ENCODE measurements at places on chromosomes 2 and 18.
A peak's percentile ranks its signal among the peaks of the same experiment; 100 is the strongest.

DNA sequence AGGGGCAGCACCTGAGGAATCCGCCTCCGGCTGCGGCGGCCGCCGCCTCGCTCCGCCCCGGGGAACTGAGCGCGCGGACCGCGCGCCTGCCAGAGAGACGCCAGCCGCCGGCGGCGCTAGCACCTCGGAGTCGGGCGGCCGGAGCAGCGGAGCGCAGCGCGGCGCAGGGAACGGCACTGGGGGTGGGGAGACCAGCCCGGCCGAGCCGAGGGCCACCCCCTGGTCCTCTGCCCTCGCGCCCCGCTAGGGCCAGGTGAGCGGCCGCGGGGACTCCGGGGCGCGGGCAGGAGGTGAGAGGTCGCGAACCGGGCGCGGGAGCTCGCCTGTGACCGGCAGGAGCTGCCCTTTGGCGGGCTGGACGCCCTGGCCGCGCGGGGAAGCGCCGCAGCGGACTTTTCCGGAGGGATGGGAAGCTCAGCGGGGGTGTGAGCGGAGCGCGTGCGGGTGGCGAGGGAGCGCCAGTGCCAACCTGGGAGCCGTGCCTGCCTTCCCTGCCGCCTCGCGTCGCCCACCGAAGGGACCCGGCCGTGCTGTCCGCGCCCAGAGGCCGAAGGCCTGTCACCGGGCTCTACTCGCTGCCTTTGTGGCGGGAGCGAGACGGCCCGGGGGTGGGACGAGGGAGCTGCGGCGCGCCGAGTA lies at the start of gene GREB1L:
Gene GREB1L (plus strand): TSS at position 92 of the 639 bp plus-strand sequence. CDS start 141,287 bp downstream, outside the sequence.
- DNase-seq = no peak

DNA sequence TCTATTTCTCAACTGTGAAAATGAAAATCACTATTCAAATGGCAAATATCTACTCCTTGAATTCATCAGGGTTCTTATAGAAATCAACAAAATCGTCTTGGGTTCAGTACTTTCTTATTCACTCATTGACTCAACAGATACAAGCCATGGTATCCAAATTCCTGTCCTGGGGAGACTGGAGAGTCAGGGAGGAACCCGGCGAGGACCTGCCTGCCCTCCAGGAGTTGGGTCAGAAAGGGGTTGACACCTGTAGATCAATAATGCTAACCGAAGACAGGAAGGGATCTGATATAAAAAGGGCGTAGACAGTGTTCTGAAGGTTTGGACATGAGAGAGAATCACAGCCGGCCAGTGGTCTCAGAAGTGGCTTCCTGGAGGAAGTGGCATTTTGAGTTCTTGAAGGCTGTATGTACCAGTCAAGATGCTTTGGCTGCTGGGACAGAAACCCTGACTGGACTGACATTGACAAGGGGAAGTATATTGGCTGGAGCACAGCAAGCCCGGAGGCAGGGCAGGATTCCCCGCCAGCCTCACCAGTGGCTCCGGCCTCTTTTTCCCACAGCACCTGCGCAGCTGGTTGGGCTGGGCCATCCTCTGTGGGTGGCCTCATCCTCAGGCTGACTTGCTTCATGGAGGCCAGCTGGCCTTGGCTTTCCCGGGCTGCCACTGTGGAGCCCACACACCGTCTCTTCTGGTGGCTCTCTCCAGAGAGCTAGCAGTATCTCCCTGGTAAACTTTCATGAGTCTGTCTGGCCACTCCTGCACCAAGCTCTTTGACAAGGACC lies 3.0 kb downstream of the LRRFIP1 start:
- no peak for DNase-seq

GRCh38 chr2:8479298-8479697 lies 202.6 kb upstream of the ID2 start:
- no peak for DNase-seq

DNA sequence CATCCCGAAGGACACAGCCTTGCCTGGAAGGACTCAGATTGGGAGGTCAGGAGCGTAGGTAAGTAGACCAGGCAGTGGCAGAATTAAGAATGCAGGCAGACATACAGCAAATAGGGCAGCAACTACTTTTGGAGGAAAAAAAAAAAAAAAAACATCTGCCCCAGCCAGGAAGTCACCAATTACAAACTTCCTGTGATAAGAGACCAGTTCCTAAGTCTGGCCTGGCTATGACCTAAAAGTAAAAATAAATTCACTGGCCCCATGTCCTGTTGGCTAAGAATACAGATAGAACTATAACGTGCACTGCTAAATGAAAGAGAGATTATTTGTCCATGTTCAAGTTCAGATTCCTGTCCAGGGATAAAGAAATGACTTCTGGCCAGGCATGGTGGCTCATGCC lies 45.2 kb upstream of the NOSTRIN start:
- no peak for DNase-seq

- peak; percentile 31 for DNase-seq
Observed at GRCh38 chr2:119753041-119753929, 6.4 kb upstream of the PTPN4 start.

Data from activated gamma-delta T cell treated with Interleukin-2 at 50 U/mL for 16 hours (primary cell).